Stimulated activated naive CD8-positive, alpha-beta T cell treated with anti-CD3 and anti-CD28 coated beads, Interleukin-15, amount 100 ng/mL, for 72 hours (primary cell): ENCODE measurements at places on chromosomes 13 and 19.

- DNase-seq: no peak
Measured at GRCh38 chr13:74767050-74767449, 632.8 kb upstream of the KLF12 start.

DNA sequence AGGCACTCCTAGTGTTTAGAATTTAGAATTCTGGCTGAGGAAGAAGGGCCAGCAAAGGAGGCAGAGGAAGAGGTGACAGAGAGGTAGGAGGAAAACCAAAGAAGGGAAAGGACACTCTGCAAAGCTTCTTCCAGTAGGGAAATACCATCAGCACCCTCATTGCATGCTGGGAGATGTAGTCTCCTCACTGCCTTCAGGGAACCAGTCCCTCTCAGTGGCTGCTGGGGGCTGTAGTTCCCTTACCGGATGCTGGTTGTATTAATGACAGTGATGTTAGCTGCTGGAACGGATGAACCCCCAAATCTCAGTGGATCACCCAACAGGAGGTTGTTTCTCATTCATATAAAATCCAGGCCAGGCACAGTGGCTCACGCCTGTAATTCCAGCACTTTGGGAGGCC lies 10.1 kb downstream of the GRIN2D start:
- no peak for DNase-seq

DNA sequence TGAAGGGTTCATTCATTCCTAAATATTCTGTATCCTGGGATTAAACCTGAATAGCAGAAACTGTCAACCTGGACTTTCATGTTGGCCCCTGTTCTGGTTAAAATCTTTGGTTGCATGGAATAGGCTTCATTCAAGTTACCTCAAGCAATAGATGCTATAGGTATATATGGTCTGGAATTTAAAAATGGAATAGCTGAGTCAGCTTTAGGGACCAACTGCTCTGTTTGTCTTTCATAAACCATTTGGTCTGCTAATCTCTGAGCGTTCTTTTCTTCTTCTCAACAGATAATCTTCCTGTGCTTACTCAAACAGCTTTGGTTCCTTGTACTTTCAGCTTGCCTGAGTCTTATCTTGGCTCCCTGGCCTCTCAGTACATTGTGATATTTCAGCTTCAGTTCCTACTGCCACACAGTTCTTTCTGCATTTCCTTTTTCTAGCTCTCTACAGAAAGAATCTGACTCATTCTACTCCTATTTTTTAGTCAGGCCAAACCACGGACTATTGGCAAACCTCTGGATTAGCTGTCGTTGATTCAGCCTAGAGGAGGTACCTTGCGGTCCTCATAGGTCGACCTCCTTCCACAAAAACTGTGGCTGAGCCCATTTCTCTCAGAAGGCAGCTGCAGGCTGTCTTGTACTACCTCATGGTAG lies 35.9 kb upstream of the MAB21L1 start:
- no peak for DNase-seq

- no peak for DNase-seq
Measured at GRCh38 chr13:37984357-37984756, 114.8 kb upstream of the TRPC4 start.
